Bone marrow (tissue), 2 donors: ENCODE measurements at places on chromosomes 12 and 14.

- DNase-seq = no peak
These were observed 74.6 kb upstream of the EEA1 start for GRCh38 chr12:93003531-93004239.

- DNase-seq = no peak
These were observed 52.0 kb downstream of the HELB start for GRCh38 chr12:66354291-66354690.

GRCh38 chr14:78314484-78314883, 144.3 kb downstream of the NRXN3 start:
- no peak for DNase-seq

DNA sequence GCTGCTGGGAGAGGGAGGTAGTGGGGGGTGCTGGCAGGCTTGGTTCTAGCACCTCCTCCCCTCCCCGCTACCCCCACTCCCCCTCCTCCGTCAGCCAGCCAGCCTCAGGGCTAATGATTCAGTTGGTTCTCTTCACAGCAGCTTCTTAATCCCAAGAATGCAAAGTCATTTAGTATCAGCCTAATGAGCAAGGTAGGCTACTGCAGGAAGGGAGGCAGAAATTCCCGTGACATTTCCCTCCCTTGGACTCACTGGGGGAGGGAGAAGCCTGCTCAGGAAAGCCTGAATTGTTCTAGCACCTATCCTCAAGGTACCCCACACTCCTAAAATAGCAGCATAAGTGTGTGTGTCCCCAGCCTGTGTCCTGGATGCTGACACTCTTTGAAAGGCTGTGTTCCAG, 29.8 kb downstream of the ITPK1 start:
- no peak for DNase-seq

DNA sequence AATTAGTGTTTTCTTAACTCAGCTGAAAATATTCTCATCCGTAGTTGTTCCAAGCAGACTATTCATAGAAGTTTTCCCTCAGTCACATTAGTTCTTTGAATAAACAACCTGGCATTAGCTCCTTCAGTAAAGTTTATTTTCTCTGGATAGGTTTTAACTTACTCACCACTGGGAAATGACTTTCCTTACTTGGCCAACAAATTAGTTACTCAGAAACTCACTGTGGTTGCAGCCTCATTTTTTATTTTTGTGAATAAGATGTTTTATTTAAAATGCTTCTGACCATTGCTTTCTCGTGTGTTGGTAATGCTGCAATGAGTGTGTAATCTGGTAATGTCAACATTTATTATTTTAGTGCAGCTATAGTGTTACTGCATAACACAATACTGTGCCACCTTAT, 74.9 kb downstream of the NOVA1 start:
- no peak for DNase-seq

DNA sequence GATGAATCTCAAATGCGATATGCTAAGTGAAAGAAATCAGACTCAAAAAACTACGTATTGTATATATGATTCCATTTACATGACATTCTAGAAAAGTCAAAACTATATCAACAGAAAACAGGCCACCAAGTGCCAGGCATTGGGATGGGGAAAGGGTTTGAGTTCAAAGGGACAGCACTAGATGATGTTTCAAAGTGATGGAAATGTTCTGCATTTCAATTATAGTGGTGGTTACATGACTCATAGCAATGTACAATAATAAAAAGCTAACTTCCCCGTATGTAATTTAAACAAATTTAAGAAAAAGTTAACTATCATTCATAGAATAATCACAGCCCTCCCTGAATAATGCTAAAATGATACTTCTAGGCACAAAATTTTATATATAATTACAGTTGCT, 13.5 kb downstream of the HECTD1 start:
- DNase-seq = no peak

DNA sequence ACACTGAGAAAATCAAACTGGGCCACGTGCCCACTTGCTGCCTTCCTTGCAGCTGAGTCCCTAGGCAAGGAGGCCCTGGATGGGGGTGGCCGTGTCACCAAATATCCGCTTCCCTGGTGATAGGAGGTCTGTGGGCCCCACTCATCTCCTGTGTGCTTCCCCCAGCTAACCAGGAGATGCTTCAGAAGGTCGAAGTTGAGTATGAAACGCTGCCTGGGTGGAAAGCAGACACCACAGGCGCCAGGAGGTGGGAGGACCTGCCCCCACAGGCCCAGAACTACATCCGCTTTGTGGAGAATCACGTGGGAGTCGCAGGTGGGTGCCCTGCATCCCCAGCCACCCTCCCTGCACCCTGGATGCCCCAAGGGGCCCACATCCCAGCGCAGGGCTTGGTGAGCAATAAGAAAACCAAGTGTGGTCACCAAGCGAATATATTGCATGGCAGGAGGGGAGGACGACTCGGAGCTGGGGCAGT, 6.8 kb upstream of the SIVA1 start:
- DNase-seq = no peak

- DNase-seq = no peak
These were observed 17.4 kb downstream of the CEP170B start for GRCh38 chr14:104882325-104882973.

DNA sequence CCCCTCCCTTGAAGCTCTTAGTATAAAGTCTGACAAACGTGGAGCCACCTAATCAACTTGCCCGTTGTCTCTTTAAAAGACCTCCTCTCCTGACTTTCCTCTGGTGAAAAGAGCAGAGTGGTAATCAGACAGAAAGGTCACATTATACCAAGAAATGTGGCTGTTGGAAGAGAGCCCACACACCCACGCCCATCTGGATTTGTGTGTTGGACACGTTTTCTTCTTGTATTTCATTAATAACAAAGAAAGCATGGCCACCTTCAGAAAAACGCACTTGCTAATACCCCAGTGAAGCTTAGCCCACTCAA, 41.3 kb downstream of the CCDC60 start:
- no peak for DNase-seq

GRCh38 chr14:46490238-46490685, 161.3 kb downstream of the RPL10L start:
- no peak for DNase-seq

GRCh38 chr14:89720076-89720687, 234.3 kb downstream of the EFCAB11 start:
- DNase-seq = no peak

DNA sequence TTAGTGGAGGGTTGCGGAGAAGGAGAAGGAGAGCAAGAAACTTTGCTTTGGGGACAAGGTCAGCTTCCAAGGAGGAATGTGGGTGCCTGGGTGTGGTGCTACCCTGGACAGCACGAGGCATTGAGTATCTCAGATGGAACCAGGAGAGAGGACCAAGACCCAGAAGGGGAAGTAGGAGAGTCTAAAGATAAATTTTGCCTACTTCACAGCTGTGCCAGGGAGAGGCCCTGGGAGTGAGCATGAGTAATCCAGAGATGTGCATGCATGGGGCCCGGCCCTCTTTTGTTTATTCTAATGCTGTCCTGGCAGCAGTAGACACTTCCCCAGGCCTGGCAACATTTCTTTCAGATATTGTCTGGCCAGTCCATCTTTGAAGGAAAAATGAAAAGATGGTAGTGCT, 49.5 kb upstream of the GNPNAT1 start:
- DNase-seq = no peak

- DNase-seq = no peak
These were observed 32.0 kb downstream of the CHGA start for GRCh38 chr14:92954933-92955332.

GRCh38 chr12:113591480-113591974, 119.9 kb upstream of the LHX5 start:
- no peak for DNase-seq

DNA sequence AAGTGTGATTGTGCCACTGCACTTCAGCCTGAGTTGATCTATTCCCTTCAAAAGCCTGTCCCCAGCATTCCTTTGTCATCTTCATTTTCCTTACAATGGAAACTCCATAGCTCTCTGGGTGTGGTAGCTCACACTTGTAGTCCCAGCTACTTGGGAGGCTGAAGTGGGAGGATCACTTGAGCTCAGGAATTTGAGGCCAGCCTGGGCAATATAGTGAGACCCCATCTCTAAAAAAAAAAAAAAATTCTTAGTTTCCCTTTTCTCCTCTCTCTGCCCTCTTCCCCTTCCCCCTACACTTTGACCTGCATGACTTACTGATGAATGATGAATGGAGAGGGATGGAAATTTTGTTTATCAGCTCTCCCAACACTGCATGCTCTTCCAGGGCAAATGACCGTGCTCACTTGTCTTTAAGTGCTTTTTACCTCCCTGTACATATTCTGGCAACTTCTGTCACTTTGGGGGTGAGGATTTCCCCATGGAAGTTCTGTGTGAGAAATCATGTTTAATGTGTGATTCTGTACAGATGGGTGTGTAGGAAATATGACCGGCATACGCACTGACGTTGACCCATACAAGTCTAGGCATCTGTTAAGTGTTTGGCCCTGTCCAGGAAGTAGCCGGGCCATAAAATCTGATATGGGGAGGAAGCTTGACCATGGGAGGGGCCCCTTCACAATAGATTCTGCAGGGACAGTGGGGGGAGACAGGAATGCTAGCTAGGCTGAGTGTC, 65.4 kb downstream of the ZFP36L1 start:
- DNase-seq = no peak

GRCh38 chr12:27564612-27565213, 40.7 kb downstream of the PPFIBP1 start:
- DNase-seq = no peak

DNA sequence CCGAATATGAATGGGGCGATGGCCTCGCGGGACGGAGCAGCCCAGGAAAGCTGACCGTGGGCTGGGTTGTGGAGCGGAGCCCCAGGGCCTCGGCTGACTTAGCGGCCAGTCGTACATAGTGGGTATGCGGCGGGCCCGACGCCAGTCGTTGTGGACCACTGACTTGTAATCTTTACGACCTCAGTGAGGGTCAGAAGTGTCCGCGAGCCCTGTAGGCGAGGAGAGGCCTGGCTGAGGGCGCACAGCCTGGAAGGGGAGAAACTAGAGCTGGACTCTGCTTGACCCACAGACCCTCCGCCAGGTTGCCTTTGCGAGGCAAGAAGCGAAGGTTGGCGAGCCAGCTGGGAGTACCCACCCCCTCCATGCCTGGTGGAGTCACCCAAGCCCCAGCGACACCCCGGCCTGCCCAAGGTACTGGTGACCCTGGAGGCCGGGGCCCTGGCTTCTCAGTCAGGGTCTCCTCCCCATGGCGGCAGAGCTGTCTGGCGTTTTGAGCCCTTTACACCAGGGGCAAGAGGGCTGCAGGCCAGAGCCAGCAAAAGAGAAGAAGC, 15.6 kb upstream of the DYNC1H1 start:
- no peak for DNase-seq

DNA sequence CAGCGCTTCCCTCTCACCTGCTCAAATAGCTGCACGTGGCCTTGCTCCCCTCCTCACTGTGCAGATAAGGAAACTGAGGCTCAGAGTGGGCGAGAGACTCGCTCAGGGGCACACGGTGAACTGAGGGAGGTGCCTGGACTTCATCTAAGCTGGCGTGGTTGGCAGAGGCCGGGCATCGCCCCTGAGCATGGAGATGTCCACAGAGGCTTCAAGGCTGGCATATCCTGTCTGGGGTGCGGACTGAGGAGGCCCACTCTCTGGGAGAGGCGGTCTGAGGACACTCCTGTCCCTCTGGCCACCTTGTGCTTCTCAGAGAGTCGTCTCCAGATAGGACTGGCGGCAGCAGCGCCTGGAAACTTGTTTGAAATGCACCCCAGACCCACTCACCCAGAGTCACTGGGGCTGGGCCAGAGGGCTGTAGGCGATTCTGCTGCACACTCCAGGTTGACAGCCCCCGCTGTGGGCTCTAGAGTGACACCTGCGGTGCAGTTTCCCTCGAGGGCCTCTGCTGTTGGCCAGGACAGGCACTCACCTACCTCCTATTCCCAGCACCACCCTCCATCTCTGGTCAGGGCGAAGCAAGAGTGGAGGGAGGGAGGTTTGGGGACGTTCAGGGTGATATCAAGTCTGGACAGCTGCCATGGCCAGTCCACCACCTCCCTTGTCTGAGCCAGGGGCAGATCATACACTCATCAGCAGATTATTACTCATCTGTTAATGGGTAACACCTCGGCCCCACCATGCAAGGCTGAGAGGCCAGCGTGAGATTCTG, 11.2 kb upstream of the LBHD2 start:
- DNase-seq = no peak

DNA sequence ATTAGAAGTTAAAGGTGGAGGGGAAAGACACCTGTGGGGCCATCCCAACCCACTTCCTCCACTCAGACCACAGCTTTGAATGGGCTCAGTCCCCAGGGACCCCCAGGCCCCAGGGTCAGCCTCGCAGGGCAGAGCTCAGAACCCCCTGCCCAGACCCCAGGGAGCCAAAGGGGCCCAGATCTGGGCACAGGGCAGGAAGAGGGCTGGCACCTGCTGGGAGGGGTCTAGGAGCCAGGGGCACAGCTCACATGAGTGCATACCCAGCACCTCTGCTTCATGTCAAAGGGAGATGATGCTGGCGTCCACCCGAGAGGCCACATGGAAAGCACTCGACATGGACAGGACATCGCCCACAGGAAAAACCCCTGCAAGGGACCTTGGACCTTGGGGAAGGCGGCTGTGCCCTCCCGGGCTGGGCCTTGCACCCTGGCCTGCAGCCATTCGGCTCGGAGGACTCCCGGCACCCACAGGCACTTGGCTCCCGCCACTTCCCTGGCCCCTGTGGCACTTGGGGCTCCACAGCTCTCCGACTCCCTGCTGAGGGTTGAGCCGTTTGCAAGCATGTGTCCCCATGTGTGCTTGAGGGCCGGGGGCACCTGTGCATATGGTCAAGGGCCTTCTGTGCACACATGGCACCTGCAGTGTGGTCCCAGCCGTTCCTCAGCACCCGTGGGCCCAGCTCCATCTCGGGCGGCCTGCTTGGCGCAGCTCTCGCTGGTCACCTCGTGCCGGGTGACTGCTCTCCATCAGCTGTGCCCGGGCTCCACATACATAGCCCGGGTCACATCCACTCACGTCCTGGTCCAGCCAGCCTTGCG, 7.8 kb upstream of the AMN start:
- no peak for DNase-seq

- DNase-seq = no peak
These were observed 312.4 kb downstream of the RPAP3 start for GRCh38 chr12:47393403-47393790.

- DNase-seq = no peak
These were observed 41.7 kb upstream of the ANO4 start for GRCh38 chr12:100752841-100753240.

DNA sequence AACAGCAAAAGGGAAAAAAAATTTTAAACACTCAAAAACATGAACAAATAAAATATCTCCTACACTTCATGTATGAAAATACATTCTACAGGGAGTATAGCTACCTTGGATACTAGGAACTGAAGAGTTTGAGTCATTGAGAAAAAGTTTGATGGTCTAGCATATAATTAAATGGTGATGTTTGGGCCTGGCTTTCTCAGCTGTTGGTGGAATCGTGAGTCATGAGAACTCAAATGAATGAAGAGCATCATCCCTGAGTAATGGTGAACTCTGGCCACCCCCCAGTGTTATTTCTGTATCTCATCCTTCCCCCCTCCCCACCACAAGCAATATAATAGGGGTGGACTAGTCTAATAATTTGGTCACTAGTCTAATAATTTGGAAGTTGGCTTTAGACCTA, 6.7 kb upstream of the SLC6A15 start:
- no peak for DNase-seq

GRCh38 chr12:6742834-6743233, 10.1 kb downstream of the MLF2 start:
- DNase-seq = no peak
